Psoas muscle (tissue), 8 donors: ENCODE measurements at places on chromosomes 11 and 22. TPM values are rescaled to one million over a fixed set of nuclear protein-coding genes. Genes with fewer than 3 reads are reported as not detected.

ACRV1 gene
- not detected for total RNA-seq

KIAA1671 gene
- total RNA-seq, result 33.8 TPM

HBD gene
- total RNA-seq, result not detected

CARNS1 gene
- total RNA-seq, result 7.0 TPM

- no peak for DNase-seq
These were observed 2084.3 kb downstream of the LRRC4C start for GRCh38 chr11:39374963-39375698.

- DNase-seq, result no peak
These were observed 6.2 kb downstream of the CHORDC1 start for GRCh38 chr11:90216611-90217010.

GRCh38 chr11:114088836-114089235 lies 29.3 kb downstream of the ZBTB16 start:
- peak; percentile 69 for DNase-seq

DNA sequence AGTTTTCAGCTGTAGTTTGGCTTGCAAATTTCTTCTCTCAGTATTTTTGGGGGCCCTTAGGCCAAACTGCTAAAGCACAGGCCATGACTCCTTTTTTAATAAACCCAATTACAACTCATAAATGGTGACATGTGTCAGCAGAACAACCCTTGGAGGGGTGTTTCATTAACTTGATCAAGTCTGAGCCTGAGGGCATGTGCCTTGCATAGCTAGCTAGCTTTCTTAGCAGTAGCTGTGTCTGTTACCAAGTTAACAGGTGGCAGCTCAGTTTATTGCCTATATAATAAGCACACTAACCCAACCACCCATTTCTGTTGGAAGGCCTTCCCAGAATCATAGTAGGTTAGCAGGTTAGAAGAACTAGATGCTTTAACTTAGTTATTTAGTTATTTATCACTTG lies 950.3 kb upstream of the CCDC90B start:
- no peak for DNase-seq

- no peak for DNase-seq
These were observed 85.9 kb downstream of the MICAL2 start for GRCh38 chr11:12196308-12196707.

- no peak for DNase-seq
These were observed 5.3 kb downstream of the OR51F2 start for GRCh38 chr11:4826425-4826824.

DNA sequence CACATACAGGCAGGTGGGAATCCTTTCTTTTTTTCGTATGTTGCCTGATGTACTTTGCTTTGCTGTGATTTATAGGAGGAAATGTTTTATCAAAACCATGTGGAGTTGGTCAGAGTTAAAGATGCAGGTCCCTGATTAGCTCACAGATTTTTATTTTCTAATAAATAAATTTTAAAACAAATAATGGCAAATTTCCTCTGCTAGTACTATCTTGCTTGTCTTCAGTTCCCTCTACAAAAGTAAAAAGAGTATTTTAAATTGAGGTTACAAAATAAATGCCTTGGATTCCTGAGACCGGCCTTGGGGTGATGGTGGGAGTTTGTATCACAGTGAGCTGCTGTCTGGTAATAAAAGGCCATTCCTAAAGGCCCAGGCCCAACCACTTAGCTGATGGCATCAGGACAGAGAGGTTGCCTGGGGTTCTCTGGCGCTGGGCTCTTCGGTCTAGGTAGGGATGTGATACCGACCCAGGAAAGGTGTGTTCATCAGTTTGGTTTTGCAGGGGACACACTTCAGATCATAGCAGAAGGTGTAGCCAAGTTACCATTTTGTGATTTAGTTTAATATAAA lies 129.0 kb downstream of the TBC1D22A start:
- no peak for DNase-seq

GRCh38 chr11:34256626-34257025 lies 101.2 kb downstream of the ABTB2 start:
- no peak for DNase-seq

DNA sequence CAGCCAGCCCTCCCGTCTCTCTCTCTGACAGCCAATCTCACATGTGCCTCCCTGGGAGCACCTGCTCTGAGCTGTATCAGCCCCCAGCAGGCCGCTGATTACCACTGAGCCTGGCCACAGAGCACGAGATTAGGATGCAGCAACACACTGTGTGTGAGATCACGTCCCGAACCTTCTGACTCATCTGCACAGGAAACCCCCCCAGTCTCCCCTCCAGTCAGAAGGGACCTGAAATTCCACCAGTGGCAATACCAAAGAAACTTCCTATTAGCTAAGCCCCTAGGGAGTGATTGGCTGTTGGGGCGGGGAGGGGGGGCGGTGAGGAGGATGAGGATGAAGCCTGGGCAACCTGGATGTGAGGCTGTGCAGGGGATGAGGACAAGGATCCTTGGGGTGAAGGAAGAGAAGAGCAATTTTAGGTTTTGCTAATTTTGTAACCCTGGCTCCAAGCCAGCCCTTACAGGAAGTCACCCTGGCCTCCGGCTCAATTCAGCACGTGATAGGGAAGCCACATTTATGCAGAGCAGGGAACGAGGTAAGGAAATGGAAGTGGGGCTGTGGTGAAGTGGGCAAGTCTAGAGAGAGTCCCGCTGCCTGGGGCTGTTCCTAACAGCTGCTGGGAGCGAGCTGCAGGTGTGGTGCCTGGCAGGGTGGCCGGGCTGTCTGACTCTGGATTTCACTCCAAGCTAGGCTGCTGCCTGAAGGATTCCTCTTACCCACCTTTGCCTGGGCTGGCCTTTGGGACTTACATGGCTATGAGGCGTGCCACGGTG lies 1.9 kb downstream of the SLC43A3 start:
- peak; percentile 86 for DNase-seq

DNA sequence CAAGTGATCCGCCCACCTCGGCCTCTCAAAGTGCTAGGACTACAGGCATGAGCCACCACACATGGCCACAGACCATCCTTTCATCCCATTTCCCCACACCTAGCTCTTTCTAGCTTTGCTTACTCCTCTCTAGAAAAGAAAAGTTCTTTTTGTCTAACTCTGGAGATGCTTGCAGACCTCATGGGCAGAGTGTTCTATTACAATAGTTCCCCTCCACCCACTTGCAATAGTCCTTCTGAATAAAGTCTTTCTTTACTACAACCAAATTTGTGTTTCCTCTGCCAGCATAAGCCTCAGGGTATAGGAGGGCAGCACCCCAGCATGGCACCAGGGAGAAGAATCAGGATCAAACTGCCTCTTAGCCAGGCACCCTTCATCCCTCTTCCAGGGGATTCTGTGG lies 18.8 kb upstream of the RTL6 start:
- DNase-seq, result no peak
